ENCODE measurements at places on chromosomes 5 and 9.

DNA sequence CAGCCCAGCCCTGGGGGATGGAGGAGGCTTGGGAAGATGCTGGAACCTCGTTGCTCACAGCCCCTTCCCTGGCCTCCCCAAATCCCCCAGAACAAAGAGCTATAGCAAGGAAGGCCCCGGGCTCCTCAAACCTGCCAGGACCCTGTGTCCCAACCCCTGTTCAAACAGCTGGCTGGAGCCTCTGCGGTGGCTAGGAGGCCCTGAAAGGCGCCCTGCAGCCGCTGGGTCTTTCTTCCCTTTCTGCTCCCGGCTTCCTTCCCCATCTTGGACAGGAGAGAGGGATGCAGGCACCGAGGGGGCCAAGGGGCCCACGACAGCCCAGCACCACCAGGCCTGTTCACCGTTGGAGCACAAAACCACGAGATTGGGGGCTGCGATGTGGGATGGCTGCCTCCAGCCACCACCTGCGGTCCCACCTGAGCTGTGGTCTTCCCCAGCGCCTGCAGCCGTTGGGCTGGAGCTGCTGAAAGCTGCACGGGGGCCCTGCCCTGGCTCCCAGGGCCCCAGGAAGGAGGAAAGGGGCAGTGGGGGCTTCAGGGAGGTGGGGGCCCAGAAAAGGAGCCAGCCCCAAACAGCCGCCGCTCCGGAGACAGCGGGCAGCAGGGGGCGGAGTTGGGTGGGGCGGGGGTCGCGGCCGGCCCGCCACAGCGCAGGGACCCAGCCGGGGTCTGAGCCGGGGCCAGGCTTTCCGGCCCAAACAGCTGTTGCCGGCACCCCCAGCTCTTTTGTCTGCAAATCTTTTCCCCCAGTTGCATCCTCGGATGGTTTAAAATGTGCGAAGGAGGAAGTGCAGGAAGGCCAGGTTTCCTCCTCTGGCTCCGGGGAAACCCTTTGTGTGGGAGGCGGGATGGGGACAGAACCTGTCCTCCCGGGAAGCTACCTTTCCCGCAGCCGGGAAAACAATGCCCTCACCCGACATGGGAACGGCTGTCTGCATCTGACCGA lies 16.1 kb downstream of the NOTCH1 start:
- no peak for DNase-seq

GRCh38 chr9:127580366-127580765 lies 31.7 kb upstream of the STXBP1 start:
- no peak for DNase-seq

DNA sequence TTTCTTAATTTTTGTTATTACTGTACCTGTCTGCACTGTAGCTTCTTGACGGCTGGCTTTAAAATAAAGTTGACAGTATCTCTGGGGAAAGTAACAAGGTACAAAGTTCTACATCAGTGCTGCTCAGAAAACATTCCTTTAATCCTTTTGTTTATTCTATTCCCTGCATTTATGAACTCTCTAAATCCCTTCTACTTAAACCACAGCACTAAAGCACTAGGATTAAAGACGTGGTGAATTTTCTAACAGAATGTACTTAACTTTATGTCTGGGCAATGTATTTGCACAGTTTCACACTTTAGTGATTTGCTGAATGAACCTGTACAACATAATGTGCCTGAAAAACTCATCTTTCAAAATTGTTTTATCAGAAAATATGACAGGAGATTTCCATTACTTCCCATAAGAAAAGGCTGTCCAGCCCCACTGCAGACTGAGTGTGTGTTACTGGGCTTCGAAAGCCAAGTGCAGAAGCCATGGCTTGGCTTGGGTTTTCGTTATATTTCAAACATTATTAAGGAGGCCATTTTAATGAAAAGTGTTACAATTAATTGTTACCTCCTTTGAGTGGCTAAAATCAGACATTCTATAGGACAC lies 43.8 kb downstream of the LHFPL2 start:
- no peak for DNase-seq

DNA sequence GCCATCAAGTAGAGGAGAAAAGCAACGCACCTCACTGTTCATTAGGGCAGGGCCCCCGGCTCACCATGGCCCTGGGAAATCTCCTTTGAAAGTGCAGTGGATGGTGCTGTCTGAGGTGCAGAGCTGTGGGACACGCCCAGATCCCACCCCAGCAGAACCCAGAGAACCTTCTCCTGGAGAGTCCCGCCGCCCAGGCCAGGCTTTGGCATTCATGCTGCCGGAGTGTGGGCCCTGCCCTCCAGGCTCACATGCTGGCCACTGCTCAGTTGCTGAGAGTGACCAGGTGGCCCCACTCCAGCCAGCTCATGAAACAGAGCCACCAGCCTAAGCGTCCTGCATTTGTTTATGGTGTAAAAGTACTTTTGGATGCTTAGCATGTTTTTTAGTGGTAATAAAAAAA lies 23.8 kb upstream of the LRRC14B start:
- no peak for DNase-seq

DNA sequence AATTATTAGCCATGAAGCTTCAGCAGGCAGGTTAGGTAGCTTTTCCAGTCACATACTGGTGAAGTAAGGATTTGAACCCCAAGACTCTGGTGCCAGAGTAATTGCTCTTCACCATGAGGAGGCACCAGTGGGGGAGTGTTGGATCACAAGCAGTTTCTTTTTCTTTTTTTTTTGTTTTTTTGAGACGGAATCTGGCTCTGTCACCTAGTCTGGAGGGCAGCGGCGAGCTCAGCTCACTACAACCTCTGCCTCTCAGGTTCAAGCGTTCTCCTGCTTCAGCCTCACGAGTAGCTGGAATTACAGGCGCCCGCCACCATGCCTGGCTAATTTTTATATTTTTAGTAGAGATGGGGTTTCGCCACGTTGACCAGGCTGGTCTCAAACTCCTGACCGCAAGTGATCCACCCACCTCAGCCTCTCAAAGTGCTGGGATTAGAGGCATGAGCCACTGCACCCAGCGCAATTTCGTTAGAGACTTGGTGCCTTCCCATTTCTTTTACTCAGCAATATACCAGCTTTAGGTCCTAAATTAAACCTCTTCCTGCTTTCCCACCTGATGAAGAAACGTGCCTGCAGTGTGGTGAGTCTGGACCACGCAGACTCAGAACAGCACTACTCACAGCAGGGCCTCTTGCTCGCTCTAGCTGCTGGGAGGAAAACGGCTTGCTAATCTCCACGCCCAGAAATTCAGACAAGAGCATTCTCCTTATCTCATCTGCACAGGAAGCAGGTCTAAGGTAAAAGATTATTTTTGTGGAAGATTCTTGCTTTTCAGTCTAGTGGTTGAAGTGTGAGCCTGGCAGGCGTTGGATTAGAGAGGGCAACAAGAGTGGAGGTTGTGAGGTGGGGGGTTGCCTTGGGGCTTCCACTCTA lies at the start of gene S100Z:
Gene S100Z, plus strand, starts transcription at position 596 of the 873 bp plus-strand sequence. CDS start 25,346 bp downstream, outside the sequence.
- DNase-seq: no peak

- DNase-seq: no peak
These were observed 83.9 kb downstream of the MTREX start for GRCh38 chr5:55391707-55392106.

- no peak for DNase-seq
These were observed 85.7 kb upstream of the NTRK2 start for GRCh38 chr9:84583866-84584265.

GRCh38 chr5:96114736-96115135 lies 153.1 kb upstream of the ELL2 start:
- no peak for DNase-seq

- DNase-seq: no peak
These were observed 150.6 kb downstream of the ERCC6L2 start for GRCh38 chr9:96025995-96026602.
